Subcutaneous preadipocyte (primary cell): ENCODE measurements at places on chromosomes 16 and 17. TPM values are rescaled to one million over a fixed set of nuclear protein-coding genes. Genes with fewer than 3 reads are reported as not detected.

CNTD1 gene
- not detected in 2 replicates for total RNA-seq

SLC5A11 gene
- not detected in 2 replicates for total RNA-seq

CLDN7 gene
- total RNA-seq: 0.98 and 2.9 TPM in 2 replicates

SLC22A31 gene
- 0.20 TPM in 1 of 2 replicates, not detected in the other for total RNA-seq

FN3KRP gene
- total RNA-seq: 11.3 and 14.3 TPM in 2 replicates

ARL2BP gene
- total RNA-seq: 62.8 and 76.8 TPM in 2 replicates

HAP1 gene
- total RNA-seq: not detected in 2 replicates

TRIM16 gene
- total RNA-seq: 35.3 and 55.7 TPM in 2 replicates

OTOA gene
- under 0.01 and 0.37 TPM in 2 replicates for total RNA-seq

TBC1D3B gene
- 0.37 and 0.59 TPM in 2 replicates for total RNA-seq

PITPNM3 gene
- 0.37 and 0.78 TPM in 2 replicates for total RNA-seq

UNC45B gene
- not detected in 2 replicates for total RNA-seq

ATP2A1 gene
- 0.20 and 0.37 TPM in 2 replicates for total RNA-seq

PSMC3IP gene
- 5.1 and 8.0 TPM in 2 replicates for total RNA-seq

AANAT gene
- under 0.01 TPM in 1 of 2 replicates, not detected in the other for total RNA-seq

FBXW10B gene
- 0.73 and 2.2 TPM in 2 replicates for total RNA-seq

PRSS33 gene
- not detected in 2 replicates for total RNA-seq

TBC1D3L gene
- total RNA-seq: 1.4 and 2.6 TPM in 2 replicates

HBZ gene
- not detected in 2 replicates for total RNA-seq

TRPV2 gene
- 76.2 and 95.5 TPM in 2 replicates for total RNA-seq

KRTAP4-1 gene
- not detected in 2 replicates for total RNA-seq

PRRT2 gene
- 0.39 and 0.73 TPM in 2 replicates for total RNA-seq

GINS2 gene
- total RNA-seq: 8.1 and 16.8 TPM in 2 replicates
